Fibroblast of villous mesenchyme (primary cell): ENCODE measurements at places on chromosomes 11 and 22.

GRCh38 chr11:126140201-126140925 is 71.1 kb downstream of the RPUSD4 start:
- peak; percentile 63 for DNase-seq

GRCh38 chr11:113603277-113604059 is 102.6 kb downstream of the TMPRSS5 start:
- no peak for DNase-seq

- peak; percentile 89 for DNase-seq
Measured at GRCh38 chr22:19799322-19800190, 39.0 kb downstream of the TBX1 start.

GRCh38 chr22:22935056-22935545 is 47.5 kb downstream of the IGLL5 start:
- DNase-seq = no peak

DNA sequence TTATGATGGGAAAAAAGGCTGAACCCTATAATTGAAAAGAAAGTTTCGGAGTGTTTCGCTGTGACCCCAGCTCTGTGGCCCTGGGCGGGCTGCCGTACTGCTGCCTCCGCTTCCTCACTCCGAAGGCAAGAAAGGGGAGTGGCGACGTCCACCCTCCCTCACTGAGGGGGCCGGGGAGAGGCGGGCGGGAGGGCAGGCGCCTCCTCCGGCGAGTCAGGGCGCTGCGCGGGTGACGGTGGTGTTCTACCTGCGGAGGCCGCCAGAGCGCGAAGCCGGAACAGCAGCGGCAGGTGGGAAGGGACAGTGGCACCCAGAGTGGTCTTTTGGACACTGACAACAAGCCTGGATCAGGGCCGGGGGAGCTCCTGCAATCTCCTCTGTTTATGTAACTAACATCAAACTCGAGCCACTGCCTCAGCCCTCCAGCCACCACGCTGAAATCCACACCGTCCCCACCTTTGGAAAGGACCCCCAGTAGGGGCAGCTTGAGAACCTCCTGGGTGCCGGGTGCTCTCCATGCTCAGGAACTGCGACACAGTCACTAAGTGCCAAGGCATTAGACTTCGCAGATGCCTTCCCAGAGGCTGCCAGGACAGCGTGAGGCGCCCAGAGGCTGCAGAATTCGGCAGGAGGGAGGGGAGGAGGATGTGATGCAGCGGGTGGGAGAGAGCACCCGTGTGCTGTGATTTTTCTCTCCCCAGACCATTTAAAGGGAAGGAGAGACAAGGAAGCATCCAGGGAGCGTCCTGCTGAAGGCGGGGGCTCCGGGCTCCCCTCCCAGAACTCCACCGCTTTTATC is 25.5 kb downstream of the BID start:
- DNase-seq = peak; percentile 24

DNA sequence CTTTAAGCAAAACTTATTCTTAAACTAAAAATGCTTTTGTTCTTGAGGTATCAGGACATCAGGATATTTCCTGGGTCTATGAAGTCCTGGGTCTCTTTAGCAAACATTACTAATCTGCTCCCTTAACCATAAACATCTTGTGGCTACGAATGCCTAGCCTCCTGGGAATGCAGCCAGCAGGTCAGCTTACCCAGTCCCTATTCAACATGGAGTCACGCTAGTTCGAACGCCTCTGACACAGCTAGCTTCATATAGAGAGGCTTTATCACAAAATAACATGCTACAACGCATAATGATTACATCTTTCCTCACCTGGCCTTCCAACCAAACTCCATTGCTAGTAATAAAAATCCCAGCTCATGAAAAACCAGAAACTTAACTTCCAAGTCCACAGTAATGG is 17.5 kb upstream of the FIBIN start:
- DNase-seq = peak; percentile 85

GRCh38 chr22:24001314-24001713 is 3.9 kb downstream of the GSTT4 start:
- DNase-seq = no peak

GRCh38 chr11:115691030-115691429 is 186.8 kb upstream of the CADM1 start:
- DNase-seq = no peak

DNA sequence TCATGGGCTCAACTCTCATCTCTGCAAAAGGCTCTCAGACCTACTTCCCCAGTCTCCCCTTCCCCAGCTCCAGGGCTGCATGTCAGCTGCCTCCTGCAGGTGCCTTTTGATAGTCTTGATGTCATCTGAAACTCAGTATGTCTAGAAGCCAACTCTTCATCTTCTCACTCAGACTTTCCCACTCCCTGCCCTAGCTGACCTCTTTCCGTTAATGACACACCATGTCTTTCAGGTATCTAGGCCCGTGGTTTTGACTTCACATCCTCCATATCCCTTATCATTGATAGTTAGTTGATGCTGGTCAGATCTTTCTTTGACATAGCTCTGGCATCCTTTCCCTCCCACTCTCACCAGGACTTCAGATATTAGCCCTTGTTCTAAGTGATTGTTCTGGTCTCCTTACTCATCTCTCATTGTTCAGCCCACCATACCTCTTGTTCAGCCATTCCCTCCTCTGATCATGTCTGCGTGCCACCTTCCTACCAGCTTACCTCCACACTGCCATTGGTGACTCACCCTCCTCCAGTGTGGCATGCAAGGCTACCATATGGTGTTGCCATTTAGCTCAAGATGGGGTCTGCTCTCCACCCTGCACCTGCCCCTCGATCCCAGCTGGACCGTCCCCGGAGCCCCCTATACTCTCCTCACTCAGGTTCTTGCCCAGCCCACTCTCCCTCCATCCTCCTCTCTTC is 18.4 kb downstream of the TTC12 start:
- DNase-seq = no peak

- peak; percentile 74 for DNase-seq
Measured at GRCh38 chr22:22463855-22464540, 44.5 kb downstream of the ZNF280B start.

DNA sequence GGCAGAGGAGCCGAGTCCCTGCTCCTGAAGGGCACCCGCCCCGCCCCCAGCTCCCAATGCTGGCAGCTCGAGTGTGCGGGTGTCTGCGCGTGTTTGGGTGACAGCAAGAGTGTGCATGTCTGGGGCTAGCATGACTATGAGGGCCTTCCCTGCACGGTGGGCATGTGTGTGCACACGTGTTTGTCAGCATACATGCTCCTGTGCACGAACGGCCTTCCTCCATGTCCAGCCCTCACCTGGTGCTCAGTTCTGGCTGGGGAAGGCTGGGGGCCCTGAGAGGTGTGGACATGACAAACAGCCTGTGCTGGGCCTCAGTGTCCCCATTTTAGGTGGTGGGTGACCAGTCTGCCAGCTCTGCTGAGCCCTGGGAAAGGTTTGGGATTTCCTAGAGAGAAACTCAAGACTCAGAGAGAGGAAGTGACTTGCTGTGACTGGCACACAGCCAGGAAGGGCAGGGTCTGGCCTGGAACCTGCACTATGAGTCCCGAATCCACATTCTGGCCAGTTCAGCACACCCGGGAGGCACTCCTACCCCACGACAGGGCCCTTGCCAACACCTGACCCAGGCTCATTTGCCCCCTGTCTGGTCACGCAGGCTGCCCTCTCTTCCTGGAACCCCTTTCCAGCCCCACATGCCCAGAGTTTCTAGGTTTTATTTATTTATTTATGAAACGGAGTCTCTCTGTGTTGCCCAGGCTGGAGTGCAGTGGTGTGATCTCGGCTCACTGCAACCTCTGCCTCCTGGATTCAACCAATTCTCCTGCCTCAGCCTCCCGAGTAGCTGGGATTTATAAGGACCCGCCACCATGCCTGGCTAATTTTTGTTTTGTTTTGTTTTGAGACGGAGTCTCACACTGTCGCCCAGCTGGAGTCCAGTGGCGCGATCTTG is 3.3 kb upstream of the SHISA8 start:
- peak; percentile 33 for DNase-seq

DNA sequence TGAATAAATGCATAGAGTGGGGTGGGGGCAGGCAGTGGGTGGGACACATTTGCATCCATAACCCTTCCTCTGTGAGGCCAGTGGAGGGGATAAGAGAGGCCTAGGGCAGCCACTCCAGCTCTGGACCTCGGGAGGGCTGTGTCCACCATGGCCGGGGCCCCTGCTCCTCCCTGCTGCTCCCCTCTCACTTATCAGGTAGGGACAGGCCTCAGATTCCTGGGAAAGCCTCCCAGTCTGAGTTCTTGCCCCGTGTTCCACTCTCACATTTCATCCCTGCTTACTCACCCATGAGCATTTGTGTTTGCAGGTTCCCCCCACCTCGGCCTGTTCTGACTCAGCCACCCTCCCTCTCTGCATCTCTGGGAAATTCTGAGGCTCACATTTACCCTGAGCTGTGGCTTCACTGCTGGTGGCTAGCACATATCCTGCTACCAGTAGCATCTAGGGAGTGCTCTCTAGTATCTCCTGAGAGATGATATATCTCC is 128.7 kb upstream of the TOP3B start:
- DNase-seq = peak; percentile 30

DNA sequence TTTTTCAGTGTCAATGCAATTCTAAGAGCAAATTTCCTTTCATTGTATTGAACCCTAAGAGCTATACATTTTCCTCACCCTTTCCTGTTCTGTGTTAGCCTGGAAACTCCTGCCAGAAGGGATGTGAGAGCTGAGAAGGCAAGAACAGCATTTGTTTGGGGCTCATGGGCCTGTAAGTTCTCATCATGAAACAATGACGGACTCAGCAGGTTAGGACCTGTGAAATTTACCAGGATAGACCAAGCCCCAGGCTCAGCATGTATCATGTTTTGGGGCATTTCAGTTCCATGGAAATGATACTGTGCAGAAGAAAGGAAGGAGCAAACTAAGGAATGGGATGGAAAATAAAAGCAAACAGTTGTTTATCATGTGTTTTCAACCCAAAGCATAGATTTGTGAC is 41.6 kb downstream of the NTM start:
- DNase-seq = no peak

GRCh38 chr11:132006884-132007580 is 636.6 kb downstream of the NTM start:
- no peak for DNase-seq

DNA sequence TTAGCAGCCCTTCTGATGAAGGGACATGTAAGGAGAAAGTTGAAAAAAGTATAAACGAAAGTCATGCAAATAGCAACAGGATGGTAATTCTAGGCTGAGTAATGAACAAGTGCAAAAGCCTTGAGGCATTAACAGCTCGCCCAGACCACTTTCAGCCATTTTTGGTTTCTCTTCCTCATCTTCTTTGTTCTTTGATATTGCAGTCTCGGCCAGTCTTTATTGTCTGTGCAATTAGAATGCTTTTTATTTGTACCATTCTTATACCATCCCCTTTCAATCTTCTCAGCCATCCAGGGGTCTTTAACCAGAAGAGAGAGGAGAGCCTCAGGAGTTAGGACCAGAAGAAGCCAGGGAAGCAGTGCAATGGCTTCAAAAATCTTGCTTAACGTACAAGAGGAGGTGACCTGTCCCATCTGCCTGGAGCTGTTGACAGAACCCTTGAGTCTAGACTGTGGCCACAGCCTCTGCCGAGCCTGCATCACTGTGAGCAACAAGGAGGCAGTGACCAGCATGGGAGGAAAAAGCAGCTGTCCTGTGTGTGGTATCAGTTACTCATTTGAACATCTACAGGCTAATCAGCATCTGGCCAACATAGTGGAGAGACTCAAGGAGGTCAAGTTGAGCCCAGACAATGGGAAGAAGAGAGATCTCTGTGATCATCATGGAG is 7.3 kb downstream of the TRIM34 start:
- no peak for DNase-seq

GRCh38 chr11:112670806-112671570 is 290.2 kb upstream of the NCAM1 start:
- no peak for DNase-seq
